Activated CD4-positive, alpha-beta T cell treated with anti-CD3 and anti-CD28 coated beads, Interleukin-2, amount 50 U/mL, for 48 hours (primary cell): ENCODE measurements at places on chromosomes 2 and 18.

- no peak for DNase-seq
Observed at GRCh38 chr18:11818486-11819203, 32.6 kb upstream of the CHMP1B start.

DNA sequence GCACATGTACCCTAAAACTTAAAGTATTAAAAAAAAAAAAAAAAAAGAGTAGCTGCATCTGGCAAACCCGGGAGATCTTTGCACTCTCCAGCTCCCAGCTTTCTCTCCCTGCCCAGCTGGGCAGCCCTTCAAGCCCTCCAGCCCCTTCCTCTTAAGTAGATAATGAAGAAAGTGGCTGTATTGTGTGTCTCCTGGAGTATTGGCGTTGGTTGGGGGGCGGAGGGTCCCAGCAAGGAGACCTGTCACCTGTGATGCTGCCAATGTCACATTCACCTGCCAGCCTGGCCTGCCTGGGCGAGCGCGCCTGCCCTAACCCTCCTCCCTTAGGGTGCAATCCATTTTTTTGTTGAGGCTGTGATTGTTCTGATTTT lies 2.0 kb downstream of the C2orf72 start:
- DNase-seq, result no peak

DNA sequence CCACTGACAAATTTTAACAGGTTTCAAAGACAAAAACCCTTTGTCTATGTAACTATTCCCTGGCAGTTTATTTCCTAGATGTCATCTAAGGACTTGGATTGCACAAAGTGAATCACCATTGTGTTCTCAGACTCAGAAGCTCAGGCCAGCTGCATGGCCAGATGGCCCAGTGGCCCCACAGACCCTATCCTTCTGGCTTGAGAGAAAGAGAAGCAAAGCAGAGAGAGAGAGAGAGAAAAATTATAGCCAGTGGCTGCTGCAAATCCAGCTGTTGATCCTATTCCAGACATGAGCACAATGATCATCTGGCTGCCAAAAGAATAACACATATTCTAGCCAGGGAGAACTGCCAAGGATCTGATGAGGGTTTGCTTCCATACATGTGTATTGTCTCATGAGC lies 25.8 kb downstream of the CTLA4 start:
- DNase-seq, result no peak

DNA sequence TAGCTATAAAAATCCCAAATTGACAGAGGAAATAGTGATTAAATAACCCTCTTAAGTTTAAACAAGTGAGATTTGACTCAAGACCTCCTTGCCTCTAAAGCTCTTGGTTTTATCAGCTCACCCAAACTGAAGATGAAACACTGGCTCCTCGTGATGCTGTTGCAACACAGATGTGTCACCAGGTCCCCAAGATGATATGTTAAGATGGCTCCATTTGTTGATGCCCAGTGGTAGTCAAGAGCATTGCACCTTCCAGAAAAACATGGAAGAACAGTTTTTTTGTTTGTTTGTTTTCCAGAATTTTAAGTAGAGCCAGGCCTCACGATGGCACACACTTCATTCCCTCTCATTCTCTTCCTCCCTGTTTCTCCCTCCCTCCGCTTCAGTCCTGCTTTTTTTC lies 399.8 kb downstream of the TXNL1 start:
- no peak for DNase-seq

DNA sequence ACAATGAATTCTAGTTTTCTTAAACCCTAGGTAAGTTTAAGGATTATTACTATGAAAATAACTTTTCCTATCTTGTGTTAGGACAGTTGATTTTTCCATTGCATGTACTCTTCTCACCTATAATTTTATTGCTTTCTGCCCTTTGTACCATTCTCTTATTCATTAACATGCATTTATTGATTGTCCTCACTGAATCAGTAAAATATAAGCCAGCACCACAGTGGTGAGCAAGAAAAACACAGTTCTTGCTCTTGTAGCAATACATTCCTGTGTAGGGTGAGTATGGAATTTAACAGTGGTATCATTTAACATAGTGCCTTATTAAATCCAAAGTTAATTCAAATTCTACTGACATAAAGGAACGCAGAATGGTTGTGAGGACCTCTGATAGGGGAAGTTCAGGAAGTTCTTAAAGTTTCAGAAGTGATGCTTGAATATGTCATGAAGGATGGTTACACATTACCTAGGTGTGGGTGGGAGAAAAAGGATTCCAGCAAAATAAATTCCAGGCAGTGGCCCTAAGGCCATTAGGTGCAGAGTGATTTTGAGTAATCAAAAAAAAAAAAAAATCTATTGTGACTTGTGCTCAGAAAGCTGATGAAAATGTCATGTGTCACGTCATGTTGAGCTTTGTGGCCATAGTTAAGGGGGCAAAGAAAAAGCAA lies 104.7 kb upstream of the DSEL start:
- DNase-seq, result no peak

- no peak for DNase-seq
Observed at GRCh38 chr18:44803019-44803650, 122.4 kb downstream of the SETBP1 start.

GRCh38 chr2:193303464-193303863 lies 1108.7 kb upstream of the TMEFF2 start:
- no peak for DNase-seq

- DNase-seq, result no peak
Observed at GRCh38 chr18:68757126-68757525, 40.8 kb upstream of the CCDC102B start.

- no peak for DNase-seq
Observed at GRCh38 chr18:12092398-12093229, 1.0 kb upstream of the ANKRD62 start.

DNA sequence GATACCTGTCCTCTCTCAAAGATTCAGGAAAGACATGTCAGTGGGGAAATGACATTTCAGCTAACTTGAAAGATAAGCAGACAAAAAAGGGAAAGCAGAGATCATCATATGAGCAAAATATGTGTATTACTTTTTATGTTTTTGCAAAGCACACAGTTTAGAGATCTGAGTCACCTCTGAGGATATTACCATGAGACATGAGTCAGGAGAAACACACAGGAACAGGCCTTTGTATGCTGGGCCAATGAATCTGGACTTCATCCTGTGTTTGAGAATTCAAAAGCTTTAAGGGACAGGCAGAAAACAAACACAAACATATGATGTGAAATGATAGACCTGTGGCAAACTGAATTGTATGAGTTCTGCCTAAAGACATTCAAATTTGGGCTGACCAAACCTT lies 306.0 kb upstream of the EPC2 start:
- DNase-seq, result no peak

DNA sequence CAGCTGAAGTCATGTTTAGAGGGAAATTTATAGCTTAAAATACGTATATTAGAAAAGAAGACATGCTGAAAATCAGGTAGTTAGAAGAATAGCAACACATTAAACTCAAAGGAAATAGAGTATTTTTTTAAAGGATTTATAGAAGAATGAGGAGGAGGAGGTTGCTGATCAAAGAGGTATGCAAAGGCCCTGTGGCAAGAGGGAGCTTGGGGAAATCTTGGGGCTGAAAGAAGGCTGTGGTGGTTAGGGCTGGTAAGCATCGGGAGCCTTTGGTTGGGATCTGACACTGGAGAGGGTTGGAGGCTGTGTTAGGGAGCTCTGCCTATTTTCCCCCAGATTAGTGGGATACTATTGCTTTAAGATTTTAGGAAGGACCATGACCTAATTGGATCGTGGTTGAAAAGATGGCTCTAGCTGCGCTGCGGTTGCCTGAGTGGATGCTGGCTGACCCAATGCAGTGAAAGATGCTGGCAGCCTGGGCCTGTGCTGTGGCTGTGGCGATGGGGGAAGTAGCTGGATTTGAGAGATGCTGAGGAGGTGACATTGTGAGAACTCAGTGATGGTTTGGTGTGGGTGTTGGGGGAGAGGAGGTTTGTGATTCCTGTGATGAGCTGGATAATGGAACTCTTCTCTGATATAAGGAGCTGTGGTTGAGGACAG lies 11.7 kb downstream of the DGKD start:
- DNase-seq, result no peak
